ENCODE measurements at places on chromosomes 16 and 17.

DNA sequence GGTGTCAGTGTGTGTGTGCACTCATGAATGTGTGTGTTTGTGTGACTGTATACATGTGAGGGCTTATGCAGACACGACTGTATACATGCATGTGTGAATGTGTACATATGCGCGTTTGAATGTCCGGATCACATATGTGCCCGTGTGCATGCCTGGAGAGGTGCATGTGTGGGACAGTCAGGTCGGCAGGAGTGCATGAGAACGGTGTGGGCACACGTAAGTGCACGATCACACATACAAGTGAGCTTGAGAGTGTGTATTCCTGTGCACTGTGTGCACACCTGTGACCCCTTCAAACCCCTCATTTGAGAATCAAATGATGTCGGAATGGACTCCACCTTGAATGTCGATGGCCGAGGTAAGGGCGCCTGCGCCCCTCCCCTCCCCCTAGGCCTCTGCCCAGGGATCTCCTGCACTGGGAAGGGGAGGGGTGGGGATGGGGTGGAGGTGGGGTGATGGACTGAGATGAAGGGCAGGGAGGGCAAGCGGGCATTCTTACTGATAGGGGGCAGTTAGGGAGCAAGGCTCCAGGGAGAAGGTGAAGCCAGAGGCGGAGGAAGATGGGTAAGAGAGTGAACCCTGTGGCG, 601 bp upstream of the NGFR start:
- DNase-seq, result no peak

- peak; percentile 85 for DNase-seq
These were observed 47.8 kb downstream of the BMERB1 start for GRCh38 chr16:15482068-15482747.

DNA sequence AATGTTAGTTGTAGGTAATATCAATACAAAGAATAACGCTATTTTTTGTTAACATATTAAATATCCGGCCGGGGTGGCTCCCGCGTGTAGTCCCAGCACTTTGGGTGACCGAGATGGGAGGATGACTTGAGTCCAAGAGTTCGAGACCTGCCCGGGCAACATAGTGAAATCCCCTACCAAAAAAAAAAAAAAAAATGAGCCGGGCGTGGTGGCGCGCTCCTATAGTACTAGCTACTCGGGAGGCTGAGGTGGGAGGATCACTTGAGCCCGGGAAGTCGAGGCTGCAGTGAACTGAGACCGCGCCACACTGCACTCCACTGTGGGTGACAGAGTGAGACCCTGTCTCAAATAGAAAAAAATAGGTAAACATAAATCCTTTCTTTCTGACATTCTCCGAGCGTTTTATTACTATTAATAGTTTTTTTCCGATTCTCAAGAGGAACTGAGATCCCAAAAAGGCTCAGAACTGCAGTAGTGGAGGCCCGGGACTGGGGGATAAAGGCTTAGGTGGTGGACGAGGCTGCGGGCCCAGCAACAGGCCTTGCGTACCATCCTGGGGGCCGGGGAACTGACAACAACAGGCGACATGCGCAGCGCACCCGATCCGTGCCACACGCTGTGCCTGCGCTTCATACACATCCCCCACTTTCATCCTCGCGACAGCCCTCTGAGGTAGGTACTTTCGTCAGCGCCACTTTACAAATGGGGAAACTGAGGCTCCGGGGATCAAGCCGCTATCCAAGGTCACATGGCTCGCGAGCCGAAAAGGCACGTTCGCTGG, 919 bp downstream of the N4BP1 start:
- no peak for DNase-seq

DNA sequence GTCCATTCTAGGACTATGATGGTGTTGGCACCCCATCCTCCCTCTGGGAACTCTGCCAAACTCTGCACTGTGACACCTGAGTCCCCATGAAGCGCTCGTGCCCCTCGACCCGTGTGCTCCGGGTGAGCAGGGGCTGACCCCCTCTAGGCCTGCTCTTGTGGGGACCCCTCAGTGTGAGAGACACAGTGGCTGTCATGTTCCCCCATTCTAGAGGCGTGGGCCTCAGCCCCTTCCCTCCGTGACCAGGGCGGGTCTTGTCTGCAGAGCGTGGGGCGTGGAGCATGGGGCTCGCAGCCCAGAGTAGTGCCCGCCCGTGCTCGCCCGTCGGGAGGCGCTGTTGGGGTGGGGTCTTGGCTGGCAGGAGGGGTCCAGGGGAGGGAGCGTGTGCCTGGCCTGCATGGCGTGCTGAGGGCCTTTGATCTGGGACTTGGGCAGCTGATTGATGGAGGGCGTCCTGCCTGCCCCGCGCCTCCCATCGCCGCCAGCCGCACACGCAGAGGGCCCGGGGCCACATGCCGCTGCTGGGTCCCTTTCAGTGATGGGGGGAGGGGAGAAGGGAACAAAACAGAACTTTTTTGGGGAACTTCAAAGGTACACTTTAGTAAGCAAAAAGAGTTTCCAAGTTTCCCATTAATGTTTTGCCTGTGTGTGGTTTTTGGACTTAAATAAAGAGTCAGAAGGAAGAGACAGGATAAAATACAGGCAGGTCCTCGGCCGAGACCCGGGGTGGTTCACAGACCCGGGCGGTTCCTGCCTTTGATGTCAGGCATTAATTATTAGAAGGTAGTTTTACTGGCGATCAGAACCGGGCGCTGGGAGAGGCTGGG, 22.5 kb downstream of the CENPX start:
- no peak for DNase-seq

DNA sequence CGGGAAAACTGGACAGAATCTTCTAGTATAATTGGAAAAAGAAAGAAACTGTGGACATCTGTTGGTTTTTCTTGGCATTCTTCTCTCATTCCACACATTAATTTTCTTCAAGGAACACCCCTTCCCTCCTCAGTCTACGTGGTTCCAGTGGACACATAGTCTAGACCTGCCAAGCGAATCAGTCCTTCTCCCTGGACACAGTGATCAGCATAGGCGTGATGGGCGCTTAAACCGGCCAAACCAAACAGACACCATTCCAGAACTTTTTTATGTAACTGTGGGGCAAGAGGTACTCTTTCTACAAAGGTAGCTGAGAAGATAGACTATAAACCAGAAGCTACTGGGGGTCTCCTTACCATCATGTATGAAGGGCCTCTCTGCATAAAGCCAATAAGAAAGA, 121.8 kb upstream of the COX10 start:
- DNase-seq, result no peak

DNA sequence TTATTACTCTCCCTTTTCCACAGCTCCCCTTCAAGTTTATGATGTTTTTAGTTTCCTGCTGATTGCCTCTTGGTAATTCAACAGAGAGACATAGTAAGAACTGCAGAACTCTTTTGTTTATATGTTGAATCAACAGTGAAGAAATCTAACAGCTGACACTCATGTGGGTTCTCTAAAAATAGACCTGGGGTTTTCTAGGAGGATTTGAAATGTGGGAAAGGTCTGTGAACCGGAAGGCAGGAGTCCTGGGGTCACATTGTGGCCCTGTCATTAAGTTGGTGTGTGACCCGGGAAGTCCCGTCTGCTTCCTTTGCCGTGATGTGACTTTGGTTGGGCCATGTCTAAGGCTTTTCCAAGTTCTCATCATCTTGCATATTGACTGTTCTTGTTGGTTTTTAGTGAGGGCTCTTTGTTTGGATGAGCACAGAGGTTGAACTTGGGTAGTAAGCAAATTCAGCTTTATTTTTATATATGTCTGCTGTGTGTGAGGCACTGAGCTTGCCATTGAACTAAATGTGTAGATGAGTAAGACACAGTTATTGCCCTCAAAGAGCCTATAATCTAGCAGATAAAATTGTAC, 48.5 kb upstream of the HS3ST3A1 start:
- DNase-seq, result peak; percentile 27

DNA sequence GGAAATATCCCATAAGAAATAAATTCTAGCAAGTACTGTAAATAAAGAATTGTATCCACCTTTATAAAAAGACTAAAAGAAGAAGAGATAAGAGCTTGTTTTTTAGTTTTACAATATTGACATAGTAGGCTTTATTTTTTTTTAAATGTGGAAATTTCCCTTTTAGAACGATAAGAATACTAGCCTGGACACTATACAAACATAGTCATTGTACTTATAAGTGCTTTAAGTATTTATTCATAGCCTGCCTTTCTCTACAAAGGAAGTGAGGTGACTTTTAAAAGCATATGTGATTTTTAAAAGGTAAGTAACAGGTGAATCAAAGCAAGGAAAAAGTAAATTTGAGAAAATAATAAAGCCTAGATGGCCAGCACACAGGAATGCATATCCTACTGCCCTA, 17.7 kb downstream of the TOX3 start:
- no peak for DNase-seq

DNA sequence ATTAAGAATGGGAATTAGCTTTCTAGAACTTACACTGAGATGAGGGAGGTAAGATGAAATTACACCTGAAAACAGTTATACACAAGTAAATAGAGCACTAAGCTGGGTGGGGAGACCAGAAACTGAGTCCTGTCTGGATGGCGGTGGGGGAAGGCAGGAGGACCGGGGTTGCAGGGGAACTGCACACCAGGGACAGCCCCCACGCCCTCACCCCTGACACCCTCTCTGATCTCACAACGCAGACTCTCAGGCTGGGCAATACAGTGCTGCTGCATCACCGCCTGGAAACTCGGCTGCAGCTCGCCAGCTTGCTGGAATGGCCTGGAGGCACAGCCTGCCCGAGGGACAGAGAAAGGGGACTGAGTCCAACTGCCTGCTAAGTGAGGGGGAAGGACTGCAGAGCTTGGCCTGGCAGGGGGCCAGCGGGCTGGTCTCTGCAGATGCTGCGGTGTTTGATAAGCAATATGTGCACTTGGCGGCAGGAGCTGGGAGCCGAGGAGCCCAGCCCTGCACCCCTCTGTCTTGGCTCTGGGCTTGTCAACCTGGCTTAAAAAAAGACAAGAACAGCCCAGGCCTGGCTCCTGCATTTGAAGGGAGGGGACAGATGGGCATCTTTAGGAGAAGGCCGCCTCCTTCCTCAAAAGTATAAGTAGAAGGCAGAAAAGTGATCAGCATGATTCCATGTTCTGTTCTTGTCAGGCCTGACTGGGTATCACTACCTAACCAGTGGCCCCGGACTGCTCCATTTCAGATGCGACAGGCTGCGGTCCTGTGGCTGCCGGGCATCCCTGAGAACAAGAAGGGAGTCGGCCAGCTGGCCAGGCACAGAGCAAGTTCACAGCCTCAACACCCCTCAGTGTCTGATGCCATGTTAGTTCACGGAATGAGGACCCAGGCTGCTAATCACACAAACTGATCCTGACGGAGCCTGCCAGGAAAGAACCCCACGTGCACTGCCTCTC, 30.2 kb downstream of the SPHK1 start:
- DNase-seq, result peak; percentile 58

DNA sequence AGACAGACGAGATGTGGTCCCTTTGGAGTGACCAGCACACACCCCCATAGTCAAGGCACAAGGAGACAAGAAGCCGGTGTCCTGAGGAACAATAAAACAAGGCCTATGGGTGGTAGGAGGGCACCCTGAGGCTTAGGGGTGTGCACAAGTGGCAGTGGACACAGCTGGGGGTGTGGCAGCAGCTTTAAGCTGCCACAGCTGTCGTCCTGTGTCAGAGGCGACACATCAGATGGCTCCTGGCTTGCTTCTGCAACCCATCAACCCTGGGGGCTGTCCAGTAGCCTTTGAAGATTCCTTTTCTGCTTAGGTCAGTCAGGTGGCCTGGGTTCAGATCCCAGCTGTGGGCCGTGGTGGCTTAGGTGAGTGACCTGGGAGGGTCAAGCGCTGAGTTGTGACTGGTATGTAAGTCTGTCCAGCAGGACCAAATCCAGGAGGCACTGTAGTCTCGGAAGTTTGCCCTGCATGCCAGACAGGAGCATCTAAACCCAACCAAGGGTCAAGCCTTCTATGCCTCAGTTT, 15.8 kb downstream of the DRC3 start:
- no peak for DNase-seq

DNA sequence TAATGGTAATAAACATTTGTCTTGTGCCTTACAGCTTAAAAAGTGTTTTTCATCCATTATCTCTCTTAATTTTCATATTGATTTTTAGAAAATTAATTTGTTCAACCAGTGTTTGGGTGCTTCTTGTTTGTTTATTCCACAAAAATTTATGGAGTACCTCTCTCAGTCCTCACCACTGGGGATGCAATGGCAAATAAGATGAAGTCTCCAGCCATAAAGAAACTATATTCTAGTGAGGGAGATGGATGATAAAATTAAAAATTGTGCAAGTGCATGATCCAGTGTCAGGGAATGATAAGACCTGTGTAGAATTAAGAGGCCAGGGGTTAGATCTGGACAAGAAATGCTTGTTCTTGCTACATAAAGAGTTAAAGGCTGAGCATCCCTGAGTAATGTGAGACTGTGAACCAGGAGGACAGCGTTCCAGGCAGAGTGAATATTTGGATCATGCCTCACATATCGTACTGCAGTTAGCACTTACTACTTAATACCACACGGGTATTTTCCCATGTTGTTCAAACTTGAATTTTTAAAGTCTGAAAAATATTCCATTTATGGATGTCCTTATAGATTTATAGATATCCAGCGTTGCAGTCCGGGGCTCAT, 535.7 kb upstream of the HSBP1 start:
- DNase-seq, result peak; percentile 7

DNA sequence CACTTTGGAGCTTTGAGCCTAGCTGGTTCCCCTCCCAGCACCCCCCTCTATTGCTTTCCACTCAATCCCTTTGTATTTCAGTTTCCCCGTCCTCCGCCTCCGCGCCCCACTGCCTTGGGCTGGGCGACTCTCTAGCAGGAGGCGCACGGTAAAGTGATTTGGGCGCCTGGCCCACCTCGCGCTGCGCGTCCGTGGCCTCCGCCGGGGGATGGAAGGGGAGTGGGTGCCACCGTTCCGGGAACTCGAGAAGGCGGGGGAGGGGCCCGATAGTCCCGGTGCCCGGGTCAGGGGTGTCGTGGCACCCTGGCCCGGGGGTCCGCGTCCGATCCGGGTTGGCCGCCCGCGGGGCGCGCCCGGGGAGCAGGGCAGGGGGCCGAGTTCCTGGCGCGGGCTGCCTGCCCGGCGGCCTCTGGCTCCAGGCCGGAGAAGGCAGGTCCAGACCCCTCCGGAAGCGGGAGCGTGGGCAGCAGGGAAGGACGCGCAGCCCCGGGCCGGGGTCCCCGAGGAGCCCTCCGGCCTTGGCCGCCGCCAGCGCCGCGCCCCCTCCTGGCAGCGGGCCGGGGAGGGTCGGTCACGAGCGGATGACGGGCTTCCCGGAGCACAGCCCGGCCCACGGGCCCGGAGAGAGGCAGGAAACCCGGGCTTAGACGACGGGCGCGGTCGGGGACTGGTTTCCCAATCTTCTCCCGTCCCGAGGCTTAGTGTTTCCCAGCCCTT, 15.8 kb downstream of the MEOX1 start:
- DNase-seq, result peak; percentile 80

- no peak for DNase-seq
These were observed 65.9 kb upstream of the HLF start for GRCh38 chr17:55198690-55199370.
